Tibial nerve (tissue), 4 donors: ENCODE measurements at places on chromosomes 5 and 9.

- DNase-seq: no peak
- no peaks in the 10 kb centered on the region for H3K4me1 ChIP-seq
- no peaks in the 10 kb centered on the region for H3K36me3 ChIP-seq
- H3K27me3 ChIP-seq: no peaks in the 10 kb centered on the region
Observed at GRCh38 chr5:159660401-159660800, 255.9 kb upstream of the ADRA1B start.

DNA sequence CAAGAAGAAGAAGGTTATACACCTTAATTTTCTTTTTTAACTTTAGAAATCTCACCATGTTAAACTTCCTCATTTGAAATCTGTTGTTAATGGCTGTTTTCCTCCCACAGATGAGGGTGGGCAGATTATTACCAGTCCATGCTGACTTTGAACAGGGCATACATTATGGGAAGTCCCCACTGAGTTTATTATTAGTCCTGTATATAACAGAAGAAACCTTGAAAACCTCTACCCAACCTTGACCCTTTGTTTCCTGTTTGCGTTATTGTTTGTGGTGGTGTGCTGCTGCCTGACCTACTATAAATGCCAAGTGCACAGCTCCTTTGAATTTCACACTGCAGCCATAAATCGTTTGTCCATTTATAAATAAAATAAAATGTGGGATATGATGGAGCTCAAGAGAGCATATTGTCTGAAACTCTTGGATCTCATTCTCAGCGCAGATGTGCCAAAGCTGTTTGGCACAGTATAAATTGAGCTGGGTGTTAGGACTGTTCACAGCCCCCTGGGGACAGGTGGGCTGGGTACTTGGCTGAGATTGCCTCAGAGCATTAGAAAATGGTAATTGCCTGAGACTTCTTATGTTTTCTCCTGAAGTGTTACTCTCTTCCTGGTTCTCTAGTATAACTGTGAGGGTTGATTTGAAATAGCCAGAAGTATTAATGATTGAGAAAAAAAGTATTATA lies 139.6 kb downstream of the SPATA31D1 start:
- no peak overlapping the region for H3K4me3 ChIP-seq
- no peak for DNase-seq
- no peaks in the 10 kb centered on the region for H3K36me3 ChIP-seq
- no peaks in the 10 kb centered on the region for H3K4me1 ChIP-seq

DNA sequence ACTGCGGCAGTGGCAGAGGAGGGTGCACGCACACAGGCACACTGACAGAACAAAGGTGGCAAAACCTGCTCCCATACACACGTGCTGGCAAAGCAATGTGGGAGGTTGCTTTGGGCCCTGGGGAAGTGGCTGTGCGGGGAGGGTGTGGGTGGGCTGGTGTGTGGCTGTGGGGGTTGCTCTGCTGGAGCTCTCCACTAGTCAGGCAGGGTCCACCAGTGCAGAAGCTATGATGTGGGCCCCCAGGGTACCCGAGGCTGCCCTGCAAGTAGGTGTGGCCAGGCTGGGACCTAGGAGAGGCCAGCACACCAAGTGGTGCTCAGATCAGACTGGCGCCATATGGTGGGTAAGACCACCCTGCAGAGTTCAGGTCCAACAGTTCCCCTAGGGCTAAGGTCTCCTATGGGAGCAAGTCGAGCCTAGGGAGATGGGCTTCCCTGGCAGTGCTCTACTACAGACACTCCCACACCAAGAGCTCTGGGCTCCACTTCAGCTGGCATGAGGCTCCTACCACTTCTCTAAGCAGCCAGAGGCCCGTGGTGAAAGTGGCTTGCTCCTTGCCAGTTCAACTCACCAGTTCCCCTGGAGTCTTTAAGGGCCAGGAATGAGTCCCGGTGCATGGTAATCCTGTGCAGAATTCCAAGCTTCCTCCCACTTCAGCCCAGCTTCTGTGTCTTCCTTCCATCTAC lies 46.2 kb upstream of the IFNE start:
- no peaks in the 10 kb centered on the region for H3K27me3 ChIP-seq
- no peak overlapping the region for H3K4me3 ChIP-seq
- DNase-seq: no peak
- no peak overlapping the region for H3K27ac ChIP-seq
- H3K36me3 ChIP-seq: no peaks in the 10 kb centered on the region
- H3K4me1 ChIP-seq: no peaks in the 10 kb centered on the region

- H3K36me3 ChIP-seq: no peaks in the 10 kb centered on the region
- H3K27ac ChIP-seq: no peak overlapping the region
- H3K27me3 ChIP-seq: no peaks in the 10 kb centered on the region
- H3K4me3 ChIP-seq: no peak overlapping the region
- no peak for DNase-seq
Observed at GRCh38 chr5:142086229-142086628, 22.4 kb upstream of the NDFIP1 start.

DNA sequence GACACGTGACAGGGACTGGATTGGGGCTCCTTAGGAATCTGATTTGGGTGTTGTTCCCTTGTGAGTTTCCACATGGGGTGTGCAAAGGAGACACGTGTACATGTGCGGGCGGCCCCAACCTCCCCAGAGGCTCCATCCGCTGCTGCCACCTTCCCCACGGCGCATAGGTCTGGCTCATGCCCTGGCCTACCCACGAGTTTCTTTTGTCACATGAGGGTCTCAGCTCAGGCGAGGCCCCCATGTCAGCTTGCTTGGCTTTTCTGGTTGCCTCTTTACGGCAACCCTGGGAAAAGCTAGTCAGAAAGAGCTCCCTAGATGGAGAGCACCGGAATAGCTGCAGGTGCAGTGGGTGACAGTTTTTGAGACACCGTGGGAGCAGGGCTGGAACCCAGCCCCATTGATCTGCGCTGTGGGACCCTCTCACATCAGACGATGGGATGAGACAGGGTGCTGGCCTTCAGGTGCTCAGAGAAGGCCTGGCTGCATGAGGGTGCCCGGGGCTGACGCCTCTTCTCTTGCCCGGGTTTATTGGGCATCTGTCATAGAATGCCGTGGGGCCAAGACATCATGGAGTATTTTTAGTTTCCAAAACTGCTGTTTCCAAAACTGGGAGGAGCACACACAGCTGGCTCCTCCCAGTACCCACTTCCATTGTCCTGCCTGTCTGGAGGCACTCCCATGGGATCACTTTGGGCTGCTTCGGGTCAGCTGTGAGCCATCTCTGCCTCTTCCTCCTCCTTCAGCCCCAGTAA lies 107.8 kb downstream of the WNK2 start:
- H3K4me3 ChIP-seq: no peak overlapping the region
- H3K4me1 ChIP-seq: peaks cover 8% of the 10 kb centered on the region
- DNase-seq: no peak

- no peak overlapping the region for H3K4me3 ChIP-seq
- DNase-seq: no peak
- no peak overlapping the region for H3K27ac ChIP-seq
- no peaks in the 10 kb centered on the region for H3K36me3 ChIP-seq
Observed at GRCh38 chr9:130101915-130102314, 48.2 kb downstream of the GPR107 start.
